ENCODE measurements at places on chromosomes 3 and 15.

- DNase-seq, result no peak
Measured at GRCh38 chr3:102002056-102002455, 152.7 kb downstream of the NFKBIZ start.

DNA sequence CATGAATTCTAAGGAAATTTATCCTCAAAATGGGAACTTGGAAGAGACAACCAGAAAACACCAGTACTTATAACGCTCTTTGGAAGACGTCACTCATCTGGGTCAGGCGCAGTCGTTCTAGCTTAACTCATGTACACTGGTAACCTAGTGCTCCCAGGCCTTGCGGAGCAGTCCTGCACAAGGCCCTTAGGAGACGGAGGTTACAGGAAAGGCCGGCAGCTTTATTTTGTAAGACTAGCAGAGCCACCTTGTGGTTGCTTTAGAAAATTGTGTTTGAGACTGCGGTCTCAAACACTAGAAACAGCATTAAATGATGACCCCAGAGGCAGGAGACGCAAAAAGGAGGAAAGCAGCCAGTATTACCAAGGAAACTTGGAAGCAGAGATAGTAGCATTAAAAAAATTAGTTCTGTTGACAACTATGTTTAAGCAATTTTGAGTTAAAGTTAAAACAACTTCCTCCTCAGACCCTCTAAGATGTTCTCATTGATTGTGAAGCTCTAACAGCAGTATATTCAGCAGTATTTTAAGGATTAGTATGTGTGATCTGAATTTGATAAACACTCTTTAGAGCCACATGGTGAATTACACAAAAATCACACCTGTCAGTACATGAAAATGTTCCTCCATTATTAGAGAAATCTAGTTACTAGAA is 141.9 kb upstream of the C2CD4B start:
- DNase-seq, result no peak

- DNase-seq, result no peak
Measured at GRCh38 chr3:188341501-188341900, 187.5 kb downstream of the LPP start.

DNA sequence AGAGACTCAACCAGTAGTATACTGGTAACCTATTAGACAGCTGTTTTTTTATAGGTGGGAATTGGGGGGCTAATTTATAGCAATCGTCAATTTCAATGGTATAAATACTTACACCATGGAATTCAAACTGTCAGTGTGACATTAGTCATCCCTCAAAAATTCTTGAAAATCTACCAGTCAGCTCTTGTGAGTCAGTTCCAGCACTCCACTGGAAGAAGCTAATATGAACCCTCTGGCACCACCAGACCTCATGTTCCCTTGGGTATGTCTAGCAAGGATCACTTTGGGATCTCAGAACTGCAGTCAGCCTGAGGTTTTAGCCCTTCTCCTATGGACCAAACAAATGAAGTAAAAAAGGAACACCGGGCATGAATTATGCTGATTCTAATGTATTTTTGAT is 11.8 kb upstream of the UACA start:
- DNase-seq, result no peak

DNA sequence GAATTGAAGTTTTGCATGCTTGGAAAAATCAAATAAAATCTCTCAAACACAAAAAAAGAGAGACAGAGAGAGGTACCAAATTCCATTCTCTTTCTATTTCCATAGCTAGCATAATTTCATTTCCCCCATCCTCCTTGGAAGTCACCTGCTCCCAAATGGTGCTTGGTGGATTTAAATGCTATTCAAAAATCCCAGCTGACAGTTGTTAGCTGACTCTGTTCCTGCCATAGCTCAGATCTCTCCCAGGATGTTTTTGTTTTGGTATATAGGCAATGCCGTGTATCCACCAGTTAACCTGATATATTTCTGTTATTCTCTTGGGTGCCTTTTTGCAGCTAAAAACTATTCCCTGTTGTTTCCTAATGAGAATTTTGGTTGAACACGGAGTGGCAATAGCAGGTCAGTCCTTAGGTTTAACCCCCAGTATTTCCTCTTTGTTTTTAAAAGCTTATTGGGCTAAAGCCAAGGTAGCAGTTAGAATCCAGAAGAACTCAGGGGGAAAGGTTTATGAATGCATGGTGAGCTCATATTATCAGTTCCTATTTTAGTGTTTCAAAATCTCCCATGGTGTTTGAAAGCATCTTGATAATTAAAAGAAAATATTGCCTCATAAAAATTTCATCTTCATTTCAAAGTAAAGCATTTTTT is 240.0 kb upstream of the GBE1 start:
- no peak for DNase-seq

DNA sequence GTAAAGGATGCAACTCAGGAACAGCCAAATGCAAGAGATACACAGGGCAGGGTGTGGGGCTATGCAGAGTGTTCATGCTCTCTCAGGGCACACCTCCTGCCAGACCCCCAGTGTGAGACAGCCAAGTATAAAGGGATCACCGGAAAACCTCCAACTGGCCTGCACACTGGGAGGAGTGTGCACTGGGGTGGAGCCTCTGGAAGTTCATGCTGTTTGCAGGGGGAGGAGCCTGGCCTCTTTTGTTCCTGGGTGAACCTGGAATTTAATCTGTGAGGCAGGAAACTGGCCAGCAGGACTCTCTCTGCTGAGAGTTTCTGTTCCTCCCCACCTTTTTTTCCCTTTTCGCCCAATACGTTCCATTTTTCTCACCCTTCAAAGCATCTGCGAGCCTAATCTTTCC is 204.1 kb downstream of the WNT5A start:
- no peak for DNase-seq

DNA sequence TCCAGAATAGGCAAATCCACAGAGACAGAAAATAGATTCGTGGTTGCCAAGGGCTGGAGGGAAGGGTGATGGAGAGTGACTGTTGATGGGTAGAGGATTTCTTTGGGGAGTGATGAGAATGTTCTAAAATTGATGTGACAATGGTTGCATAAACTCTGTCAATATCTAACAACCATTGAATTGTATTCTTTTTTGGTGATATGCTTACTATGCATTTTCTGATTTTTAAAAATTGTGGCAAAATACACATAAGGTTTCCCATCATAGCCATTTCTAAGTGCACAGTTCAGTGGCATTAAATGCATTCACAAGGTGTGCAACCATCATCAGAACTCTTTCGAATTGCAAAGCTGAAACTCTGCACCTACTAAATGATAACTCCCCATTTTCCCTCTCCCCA is 44.2 kb upstream of the C3orf70 start:
- DNase-seq, result no peak

DNA sequence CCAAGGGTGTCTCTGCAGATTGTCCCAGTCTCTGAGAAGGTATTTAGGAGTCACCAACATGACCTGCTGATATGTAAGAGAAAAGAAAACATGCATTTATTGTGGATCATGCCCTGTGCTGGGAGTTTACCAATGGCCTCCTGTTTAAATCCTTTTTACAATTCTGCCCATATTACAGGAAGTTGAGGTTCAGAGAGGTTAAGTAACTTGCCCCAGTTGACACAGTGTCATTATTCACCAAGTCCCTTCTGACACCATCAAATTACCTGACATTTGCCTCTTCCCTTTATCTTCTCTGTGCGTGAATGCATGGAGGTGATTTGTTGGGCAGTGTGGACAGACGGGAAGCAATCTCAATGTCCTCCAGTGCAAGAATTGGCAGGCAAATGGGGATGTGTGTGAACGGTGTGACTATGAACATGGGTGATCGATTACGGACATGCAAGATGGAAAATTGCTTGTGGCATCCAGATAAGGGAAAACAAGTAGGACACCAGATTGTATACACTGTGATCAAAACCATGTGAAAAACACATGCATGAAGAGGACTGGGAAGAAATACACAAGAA is 27.3 kb downstream of the ZNF710 start:
- DNase-seq, result no peak

DNA sequence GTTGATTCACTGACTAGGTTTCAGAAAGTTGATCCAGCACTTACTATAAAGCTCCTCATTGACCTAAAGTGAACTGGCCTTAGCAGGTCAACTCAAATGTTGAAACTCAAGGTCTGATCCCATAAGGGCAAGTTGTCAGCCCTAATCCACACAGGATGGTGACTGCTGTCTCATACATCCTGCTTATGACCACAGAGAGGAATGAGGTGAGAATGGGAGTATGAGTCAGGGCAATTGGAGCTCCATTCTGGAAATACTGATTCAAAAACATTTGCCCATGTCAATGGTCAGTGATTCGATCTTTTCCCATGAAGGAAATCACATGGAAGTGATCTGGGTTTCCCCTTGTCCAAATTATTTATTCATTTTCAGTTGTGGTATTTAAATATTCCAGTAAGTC is 78.7 kb downstream of the ZNF385D start:
- no peak for DNase-seq

- DNase-seq, result no peak
Measured at GRCh38 chr3:188169830-188170455, 16.0 kb downstream of the LPP start.

DNA sequence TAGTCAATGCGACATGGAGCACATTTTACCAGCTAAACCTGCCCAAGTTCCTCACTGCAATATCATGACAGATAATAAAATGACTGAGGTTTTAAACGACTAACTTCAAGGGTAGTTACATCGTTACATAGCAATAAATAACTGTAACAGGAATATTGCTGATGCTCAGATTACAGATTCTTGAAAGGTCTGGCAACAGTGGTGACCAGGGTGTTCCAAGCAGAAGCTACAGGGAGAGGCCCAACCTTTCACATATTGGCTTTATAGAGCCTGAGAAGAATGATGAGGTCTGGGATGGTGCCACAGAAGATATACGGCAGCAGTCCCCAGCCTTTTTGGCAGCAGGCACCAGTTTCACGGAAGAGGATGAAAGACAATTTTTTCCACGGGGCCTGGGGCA is 51.1 kb upstream of the CSPG5 start:
- DNase-seq, result no peak

- DNase-seq, result no peak
Measured at GRCh38 chr3:55701997-55702396, 214.9 kb upstream of the WNT5A start.

DNA sequence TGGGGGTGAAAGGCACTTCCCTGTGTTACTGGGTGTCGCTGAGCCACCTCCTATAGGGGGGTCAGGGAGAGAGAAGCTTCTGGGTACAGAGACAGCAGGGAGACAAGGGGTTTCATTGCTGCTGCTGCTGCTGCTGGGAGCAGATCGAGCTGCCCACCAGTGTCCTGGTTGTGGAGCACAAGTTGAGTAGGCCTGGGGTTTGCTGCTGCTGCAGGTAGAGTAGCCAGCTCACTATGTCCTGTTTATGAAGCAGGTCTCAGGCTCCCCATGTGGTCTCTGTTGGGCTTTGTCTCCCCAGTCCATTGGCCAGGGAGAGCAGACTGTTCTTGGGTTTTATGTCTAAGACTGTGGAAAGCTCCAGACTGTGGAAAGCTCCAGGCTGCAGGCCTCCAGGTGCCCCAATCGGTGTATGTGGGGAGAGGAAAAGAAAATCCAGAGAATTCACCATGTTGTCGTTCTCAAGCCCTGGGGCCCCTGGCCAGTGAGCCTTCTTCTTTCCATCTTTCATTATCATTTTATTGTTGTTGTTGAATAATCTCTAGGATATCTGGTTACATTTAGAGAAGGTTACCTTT is 157.8 kb downstream of the ADAMTS17 start:
- DNase-seq, result no peak

DNA sequence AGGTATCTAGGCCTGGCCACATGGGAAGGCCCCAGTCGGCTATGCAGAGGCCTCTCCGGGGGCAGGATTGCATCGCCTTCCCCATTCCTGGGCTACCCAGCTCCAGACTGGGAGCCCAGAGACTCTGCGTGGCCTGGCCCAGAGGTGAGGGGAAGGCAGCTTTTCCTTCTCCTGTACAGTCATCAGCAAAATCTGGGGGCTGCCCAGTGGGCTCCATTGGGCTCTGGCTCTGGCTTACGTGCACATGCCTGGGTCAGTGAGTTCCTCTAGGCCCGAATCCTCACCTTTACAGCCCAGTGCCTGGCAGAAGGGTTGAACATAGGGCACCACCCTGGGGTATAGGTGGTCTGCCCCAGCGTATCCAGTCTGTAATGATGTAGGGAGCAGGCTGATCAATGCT is 3.9 kb upstream of the ANKRD63 start:
- no peak for DNase-seq

GRCh38 chr3:15051531-15051930 is 13.6 kb downstream of the MRPS25 start:
- DNase-seq, result no peak

GRCh38 chr3:120072867-120073525 is 21.3 kb downstream of the GSK3B start:
- DNase-seq, result no peak

- DNase-seq, result no peak
Measured at GRCh38 chr3:195270079-195270816, 711 bp downstream of the XXYLT1 start.

GRCh38 chr15:50183112-50183794 is 1.3 kb downstream of the SLC27A2 start:
- no peak for DNase-seq

DNA sequence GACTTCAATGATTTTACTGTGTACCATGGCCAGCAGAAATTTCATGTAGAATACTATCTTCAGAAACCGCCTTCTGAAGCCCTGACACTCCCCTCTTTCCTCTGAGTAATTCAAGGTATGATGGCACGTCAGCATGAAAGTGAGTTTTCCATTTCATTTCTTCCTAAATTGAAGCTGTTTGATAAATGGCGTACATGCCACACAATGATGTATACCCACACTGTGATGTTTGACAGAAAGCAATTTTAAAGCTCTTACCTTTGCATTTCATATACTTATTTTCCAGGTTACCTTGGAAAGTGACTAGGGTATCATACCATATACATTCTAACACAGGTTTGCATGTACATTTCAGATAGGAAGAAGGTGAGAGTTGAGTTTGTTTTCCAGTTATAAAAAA is 147.9 kb upstream of the LRRC3B start:
- DNase-seq, result no peak

- DNase-seq, result no peak
Measured at GRCh38 chr3:150059729-150060128, 89.0 kb upstream of the PFN2 start.

DNA sequence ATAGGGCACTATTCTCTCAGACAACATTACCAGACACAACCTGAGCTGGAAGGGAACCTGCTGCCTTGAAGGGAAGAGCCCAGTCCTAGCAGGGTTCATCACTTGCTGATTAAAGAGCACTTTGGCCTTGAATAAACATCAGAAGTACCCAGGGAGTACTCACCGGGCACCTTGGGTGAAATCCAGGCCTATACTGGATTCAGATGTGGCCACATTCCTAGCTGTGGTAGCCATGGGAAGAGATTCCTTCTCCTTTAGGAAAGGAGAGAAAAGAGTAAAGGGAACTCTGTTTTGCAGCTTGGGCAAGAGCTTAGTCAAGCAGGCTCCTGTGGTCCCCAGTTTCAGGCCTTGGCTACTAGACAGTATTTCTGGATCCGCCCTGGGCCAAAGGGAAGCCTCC is 195.0 kb downstream of the SPATA16 start:
- no peak for DNase-seq

Data from stimulated activated CD8-positive, alpha-beta memory T cell treated with anti-CD3 and anti-CD28 coated beads, Interleukin-4, amount 100 ng/mL, for 1 hour (primary cell).